ENCODE measurements at places on chromosomes 3 and 15.

- DNase-seq = no peak
These were observed at the start of gene ERC2 for GRCh38 chr3:56468184-56469106. Gene ERC2, minus strand, starts transcription at chr3:56468467.

- no peak for DNase-seq
These were observed 126.5 kb upstream of the CMC1 start for GRCh38 chr3:28114893-28115292.

GRCh38 chr3:9211155-9211950, 38.1 kb downstream of the SRGAP3 start:
- DNase-seq = peak; percentile 31

GRCh38 chr15:77709135-77709886, 76.6 kb upstream of the LINGO1 start:
- no peak for DNase-seq

- no peak for DNase-seq
These were observed 68.0 kb upstream of the WNT7A start for GRCh38 chr3:13947912-13948311.

- peak; percentile 43 for DNase-seq
These were observed 4.2 kb downstream of the MAPKBP1 start for GRCh38 chr15:41778521-41778920.

GRCh38 chr3:127819086-127819485, 3.2 kb downstream of the MGLL start:
- no peak for DNase-seq

DNA sequence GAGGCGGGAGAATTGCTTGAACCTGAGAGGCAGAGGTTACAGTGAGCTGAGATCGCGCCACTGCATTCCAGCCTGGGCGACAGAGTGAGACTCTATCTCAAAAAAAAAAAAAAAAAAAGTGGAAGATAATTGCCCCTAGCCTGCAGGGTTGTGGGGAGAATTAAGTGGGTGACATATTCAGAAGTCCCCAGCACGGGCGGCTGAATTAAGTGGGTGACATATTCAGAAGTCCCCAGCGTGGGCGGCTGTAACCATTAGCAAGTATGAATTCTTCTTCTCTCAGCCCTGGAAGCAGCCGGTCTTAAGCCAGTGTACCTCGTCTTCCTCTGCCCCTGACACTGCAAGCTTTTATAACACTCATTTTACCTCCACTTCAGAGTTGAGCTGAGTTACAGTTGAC, 44.7 kb downstream of the FBLN2 start:
- DNase-seq = no peak

- no peak for DNase-seq
These were observed 49.2 kb downstream of the MGLL start for GRCh38 chr3:127772827-127773751.

- DNase-seq = no peak
These were observed 1.3 kb upstream of the HACD2 start for GRCh38 chr3:123586131-123586530.

- no peak for DNase-seq
These were observed 140.2 kb downstream of the CACNA2D3 start for GRCh38 chr3:54262541-54262940.

- DNase-seq = peak; percentile 12
These were observed 521.1 kb downstream of the NR2F2 start for GRCh38 chr15:96851613-96852012.

GRCh38 chr3:191094057-191094845, 104.8 kb upstream of the OSTN start:
- peak; percentile 89 for DNase-seq

DNA sequence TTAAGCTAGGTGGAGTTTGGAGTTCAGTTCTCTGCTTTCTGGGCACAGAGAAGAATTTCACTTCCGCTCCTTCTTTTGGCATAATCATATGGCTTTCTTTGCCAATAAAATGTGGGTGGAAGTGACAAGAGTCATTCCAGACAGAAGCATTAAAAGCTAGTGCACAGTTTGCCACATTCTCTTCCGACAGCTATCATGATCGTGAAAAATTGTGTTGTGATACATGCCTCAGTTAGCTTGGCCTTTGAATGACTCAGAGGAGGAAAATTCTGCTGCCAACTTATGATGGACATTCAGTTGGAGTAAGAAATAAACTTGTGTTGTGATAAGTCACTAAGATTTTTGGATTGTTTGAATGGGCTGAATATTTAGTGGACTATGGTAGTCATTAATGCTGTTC, 291.7 kb upstream of the SATB1 start:
- DNase-seq = no peak

DNA sequence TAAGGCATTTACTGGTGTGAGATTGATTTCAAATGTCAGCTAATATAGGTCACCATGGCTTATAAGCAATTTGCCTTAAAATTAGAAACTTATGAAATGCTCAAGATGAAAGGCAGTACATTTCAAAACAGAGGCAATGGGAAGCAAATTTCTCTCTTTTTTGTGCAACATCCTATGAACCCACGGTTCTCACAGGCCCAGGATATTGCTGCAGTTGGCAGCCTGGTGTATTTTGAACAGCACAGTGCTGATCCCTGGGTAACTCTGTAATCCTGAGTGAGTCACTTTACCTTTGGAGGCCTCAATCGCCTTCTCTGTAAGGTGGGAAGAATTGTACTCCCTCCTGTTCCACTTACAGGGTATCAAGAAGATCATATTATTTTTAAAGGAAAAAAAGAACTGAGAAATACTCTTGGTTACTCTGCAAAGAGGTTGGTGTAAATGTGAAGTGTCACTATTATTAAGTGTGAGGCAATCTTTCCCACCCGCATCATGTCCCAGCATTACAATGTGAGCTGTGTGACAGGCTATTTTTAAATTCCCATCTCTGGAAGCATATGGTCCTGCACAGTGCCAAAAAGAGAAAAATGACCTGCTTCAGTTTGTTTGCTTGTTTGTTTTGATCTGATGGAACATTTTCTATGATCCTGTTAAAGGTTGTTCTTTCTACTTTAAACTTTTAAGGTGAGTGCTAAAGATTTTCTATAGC, 190.1 kb upstream of the LPP start:
- no peak for DNase-seq

- no peak for DNase-seq
These were observed 34.7 kb upstream of the SLC24A5 start for GRCh38 chr15:48086133-48086532.

DNA sequence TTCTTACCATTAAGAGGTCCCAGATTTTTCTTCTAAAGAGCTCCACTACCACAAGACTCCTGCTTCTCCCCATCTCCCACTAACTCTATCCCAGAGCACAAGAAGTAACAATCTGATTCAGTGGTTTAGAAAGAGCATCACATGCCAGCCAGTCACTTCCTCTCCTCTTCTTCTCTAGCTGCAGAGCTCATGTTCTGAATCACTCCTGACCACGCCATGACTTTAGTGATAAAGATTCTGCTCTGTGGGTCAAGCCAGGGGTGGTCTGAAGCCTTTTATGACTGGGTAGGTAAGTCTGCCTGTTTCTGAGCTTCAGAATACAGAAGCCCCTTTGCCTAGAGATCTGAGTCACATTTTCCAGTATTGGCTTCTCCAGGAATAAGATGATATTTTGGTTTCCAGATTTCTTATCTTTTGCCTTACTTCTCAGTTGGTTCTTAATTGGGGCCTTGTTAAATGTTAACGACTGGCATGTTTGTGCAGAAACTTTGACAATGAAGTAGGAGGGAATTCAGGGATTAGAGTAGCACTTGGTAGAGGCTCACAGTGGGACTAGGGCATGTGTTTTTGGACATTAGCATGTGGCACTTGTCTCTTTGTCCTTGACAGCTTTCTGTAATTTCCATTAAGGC, 27.6 kb upstream of the ADAMTSL3 start:
- DNase-seq = no peak

- no peak for DNase-seq
These were observed 12.7 kb upstream of the PTPN9 start for GRCh38 chr15:75591655-75592364.

GRCh38 chr15:60681353-60681752, 202.4 kb upstream of the ICE2 start:
- DNase-seq = no peak

GRCh38 chr3:100024520-100025303, 89.6 kb downstream of the FILIP1L start:
- DNase-seq = no peak

DNA sequence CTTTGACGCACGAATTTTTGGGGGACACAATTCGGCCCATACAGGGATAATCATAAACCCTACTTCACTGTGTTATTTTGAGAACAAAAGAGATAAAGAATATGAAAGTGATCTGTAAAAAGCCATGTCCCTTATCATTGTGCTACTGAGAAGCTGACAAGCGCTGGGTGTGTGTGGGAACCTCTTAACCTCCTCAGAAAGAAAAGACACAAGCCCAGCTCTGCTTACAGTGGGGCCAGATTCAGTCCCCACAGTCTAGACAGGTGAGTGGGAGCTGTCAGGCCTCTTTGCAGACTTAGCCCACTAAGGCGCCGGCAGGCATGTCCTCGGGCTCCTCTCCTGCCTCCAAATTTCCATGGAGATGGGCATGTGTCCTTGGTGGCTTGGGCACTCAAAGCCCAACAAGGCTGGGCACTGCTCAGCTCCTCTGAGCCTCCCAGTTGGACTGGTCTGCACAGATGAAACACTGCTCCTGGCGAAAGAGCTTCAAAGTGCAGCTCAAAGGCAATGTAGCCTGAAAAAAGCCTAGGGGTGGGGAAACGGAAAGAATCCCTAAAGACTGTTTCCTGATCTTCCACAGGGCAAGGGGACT, 64.4 kb upstream of the ETV5 start:
- no peak for DNase-seq

DNA sequence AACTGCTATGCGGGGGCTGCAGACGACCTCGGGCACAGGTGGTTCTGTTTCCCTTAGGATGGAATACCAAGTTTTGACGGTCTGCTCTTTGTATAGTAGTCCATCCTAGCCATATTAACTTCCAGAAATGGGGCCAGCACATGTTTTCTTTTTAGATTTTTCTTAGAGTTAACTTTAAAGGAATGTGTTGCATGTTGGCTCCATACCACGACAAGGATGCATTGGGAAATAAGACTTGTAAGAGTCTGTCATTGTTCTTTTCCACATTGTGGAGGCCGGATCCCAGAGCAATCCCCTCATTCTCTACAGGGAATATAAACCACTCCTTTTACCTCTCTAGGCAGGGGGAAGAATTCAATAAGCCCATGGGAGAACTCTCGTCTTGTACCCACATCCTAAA, 87.1 kb upstream of the PLSCR4 start:
- DNase-seq = no peak

DNA sequence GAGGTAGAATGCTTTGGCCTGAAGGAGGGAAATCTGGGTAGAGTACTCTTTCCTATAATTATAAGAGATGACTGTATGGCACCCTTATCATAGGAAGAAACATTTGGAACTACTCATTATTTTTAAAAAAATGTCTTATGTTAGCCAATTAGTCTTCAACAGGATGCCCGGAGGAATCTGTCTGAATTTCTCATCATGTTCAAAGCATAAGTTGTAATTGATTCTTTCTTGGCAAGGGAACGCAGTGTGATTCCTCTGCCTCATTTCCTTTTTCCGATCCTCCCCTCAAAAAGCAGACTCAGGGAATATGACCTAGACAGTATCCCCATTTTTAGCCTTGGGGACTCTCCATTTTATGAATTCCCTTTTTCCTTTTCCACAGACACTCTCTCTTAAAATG, 165.1 kb downstream of the IL5RA start:
- no peak for DNase-seq

GRCh38 chr3:189142527-189142926, 29.2 kb upstream of the TPRG1 start:
- DNase-seq = no peak

DNA sequence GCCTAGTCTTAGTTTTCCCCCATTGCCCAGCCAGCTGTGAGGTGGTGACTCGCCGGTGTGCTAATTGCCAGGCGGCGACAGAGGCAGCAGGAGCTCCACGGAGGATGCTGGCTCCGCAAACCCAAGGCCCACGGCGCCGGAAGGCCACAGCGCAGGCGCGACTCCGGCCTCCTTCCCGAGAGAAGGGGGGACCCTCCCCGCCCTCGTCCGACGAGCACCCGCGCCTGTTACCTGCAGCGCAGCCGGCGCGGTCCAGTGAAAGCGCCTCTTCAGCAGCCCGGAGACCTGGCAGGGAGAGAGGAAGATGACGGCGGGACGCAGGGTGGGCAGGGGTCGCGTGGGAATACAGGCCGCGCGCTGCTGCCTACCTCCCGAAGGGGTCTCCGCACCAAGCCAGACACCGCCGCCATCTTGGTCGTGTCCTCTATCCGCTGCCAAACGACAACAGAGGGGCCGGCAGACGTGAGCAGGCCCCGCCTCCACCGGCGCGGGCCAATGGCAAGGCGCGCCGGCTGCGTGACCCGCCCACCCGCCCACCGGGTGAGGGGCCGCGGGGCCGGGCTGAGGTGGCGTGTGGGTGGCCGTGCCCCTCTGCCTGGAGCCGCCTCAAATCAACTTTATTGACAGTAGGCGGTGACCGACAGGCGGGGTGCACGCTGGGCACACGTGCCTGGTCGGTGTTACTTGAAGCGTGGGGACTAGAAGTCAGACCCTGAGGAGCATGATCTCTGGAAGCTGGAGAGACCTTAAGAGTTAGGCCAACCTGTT, at the start of gene PDHB:
TSS of gene PDHB (minus strand) at position 433 of the 768 bp plus-strand sequence. CDS start at position 410, 23 bp downstream.
- peak; percentile 86 for DNase-seq

GRCh38 chr15:59491062-59491461, 53.1 kb downstream of the FAM81A start:
- no peak for DNase-seq

GRCh38 chr3:30408105-30408557, 198.3 kb upstream of the TGFBR2 start:
- DNase-seq = peak; percentile 61

DNA sequence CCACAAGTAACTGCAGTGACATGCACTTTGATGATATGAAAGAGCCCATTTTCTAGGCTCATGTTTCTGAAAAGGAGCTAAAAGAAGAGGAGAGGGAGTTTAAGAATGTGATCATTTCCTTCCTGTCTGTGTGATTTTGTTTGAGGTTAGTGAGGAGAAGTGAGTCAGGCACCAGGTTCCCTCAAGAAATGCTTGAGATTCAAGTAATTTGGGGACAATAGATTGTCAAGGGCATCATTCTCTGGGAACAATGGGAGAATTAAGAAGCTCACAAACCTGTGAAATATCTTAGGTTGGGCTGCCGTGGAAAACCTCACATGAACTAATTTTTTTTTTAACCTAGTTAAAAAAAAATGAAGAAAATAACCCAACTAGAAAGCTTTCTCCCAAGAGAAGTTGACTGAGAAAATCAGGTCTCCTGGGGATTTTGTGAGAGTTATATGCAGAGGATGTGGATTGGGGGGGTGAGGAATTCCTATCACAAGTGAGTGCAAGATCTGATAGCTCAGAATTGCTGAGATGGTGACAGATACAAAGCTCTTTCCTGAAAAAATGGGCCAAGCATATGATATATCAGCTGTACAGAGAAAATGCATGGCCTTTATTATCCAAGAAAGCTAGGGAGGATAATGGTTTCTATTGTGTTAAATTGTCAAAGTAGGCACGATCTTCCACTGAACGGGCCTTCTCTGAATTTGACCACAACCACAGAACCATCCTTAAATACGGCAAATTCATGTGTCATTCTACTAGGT, 203.3 kb downstream of the FEZF2 start:
- peak; percentile 56 for DNase-seq

- DNase-seq = peak; percentile 53
These were observed 283.1 kb downstream of the FGF12 start for GRCh38 chr3:192444096-192444790.

DNA sequence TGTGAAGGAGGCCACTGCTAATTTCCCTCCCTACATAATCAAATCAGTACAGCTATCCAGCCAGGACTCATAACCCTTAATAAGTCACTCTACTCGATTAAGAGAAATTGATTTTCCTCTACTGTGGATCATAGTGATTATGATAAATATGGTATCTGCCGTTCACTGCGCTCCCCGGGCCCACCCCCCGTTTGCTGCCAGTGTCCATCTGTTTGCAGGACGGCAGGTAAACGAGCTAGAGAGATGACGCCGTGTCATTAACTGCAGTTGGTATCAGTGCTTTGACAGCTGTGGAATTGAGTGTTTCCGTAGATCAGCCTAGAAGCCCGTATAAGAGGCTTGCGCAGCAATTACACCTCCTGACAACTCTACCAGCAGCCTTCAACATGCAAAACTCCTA, 94.9 kb downstream of the ROBO2 start:
- DNase-seq = no peak

All from IMR-90 (cell line).